NCI-H2081 (cell line): ENCODE measurements at places on chromosomes 16 and 17.

DNA sequence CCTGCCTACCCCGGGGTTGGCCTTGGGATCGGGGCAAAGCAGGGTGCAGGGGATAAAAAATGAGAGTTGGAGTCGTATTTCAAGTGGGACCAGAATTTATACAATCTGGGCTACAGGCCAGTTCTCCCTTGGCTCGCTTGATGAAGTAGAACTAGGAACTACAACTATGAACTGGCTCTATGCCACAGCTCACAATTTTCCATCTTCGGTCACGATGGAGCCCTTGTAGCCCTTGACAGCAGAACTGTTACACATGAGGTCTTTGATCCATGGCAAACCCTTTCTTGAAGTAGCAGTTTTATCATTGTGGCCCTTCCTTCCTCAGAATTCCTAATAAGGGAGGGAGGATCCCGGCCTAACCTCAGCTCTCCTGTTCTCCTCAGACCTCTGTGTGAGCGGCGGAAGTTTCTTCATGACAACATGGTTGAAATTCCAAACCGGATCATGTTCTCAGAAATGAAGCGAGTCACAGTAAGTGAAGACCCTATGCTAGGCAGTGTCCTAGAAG lies 17.1 kb downstream of the LIG3 start:
- DNase-seq = no peak

DNA sequence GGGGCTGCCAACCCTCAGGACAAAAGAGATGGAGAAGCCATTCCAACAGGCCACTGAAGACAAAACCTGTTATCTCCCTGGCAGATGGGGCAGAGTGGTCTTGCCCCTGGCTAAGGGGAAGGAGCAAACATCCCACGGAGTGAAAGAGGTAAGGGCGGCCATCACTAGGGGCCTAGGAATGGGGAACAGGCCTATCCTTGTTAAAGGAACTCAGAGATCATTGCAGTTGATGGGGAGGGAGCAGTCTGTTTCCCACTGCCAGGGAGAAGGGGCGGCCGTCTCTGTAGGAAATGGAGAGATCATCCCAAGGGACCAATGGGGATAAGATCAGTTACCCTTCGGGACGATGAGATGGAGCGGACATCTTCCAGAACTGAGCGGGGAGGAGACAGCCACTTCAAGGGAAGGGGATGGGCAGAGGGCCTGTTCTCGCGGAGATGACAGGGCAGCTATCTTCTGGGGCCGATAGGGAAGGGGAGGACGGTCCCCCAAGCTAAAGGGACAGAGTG lies 581 bp upstream of the TMEM208 start:
- DNase-seq = no peak

- DNase-seq = no peak
Observed at GRCh38 chr17:43825567-43825966, 7.4 kb downstream of the MPP3 start.

DNA sequence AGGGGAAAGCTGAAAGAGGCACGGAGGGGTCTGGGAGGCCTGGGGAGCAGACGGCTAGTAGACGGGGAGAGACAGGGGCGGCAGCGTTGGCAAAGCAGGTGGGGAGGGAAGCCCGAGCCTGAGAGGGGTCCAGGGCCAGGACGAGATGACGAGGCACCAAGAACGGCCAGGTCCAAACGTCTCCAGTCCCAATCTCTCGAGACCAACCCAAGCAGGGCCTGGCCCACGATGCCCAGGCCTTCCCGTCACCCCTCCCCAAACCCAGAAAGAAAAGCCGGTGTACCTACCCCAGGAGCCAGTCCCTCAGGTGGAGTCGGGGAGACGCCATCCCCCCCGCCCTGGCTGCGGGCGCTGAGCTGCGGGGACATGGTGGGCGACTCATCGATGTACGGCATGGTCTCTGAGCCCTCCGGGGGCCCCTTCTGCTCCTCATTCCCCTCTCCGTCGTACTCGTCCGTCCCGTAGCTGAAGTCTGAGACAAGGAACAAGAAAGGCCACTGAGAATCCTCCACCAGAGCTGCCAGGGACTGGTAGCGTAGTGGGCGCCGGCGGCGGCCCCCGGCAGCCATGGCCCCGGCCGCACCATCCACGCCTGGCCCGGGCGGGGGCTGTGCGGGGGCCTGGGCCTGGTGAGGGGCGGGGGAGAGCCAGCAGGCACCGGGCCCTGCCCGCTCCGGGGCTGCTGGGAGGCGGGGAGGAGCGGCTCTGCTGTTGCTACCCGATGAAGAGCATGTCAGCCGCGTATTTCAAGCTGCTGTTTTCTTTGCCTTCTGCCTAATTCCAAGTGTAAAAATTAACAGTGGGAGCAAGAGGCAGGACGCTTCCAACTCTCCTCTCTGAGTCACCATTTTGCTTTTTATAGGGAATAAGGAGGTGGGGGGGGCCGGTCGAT lies 54.6 kb downstream of the ABR start:
- no peak for DNase-seq

GRCh38 chr16:57689762-57690558 lies 4.6 kb upstream of the DRC7 start:
- DNase-seq = no peak

GRCh38 chr16:9251026-9251425 lies 159.6 kb downstream of the HAPSTR1 start:
- DNase-seq = no peak

DNA sequence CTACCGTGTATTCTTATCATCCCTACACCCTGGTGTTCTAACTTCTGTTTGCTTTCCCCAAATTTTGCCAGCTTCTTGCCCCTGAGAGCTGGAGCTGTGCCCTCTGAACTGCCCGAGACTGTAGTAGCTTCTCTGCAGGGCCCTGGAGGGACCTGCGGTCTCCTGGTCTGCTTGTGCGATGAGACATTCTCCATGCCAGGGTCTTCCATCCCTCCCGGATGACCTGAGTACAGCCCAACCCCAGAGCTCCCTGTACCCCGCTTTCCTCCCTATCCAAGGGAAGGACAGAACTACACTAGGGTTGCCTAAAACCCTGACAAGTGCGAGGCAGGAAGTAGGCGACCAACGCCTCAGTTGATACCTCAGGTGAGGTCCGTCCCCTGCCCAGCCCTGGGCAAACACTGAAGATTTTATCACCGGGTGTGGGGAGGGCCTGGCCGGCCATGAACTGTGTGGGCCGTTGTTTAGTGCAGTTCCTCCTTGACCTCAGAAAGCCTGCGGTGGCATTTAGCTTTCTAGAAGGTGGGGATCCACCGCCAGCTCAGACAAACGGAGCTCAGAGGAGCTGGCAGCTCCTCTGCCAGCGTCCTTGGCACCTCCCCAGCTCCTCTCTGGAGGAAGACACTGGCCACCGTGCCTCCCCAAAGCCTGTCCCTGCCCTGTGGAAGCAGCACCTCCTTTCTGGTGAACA lies 13.7 kb downstream of the CANT1 start:
- DNase-seq = no peak

DNA sequence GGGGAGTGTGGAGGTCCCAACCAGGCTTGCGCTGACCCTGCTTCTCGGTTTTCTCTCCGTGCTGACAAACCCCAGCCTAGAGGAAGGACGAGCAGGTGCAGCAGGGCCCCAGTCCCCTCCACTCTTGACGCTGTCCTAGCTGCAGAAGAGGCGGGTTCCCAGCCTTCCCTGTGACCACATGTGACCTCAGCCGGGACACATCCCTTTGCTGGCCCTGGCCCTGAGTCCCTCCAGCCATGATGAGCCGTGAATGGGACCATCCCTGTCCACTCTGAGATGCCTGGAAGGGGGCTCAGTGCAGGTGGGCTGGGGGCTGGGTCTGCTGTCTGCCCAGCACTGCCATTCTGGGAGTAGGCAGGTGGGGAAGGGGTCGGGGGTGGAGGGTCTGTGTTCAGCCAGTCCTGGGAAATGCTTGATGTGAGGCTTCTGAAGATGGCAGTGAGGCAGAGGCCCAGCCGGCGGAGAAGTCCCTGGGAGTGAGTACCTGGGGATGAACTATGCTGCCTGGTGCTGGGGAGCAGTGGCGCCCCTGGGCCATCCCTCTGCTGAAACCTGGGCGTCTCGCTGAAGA lies 1.9 kb upstream of the TUBB3 start:
- no peak for DNase-seq

DNA sequence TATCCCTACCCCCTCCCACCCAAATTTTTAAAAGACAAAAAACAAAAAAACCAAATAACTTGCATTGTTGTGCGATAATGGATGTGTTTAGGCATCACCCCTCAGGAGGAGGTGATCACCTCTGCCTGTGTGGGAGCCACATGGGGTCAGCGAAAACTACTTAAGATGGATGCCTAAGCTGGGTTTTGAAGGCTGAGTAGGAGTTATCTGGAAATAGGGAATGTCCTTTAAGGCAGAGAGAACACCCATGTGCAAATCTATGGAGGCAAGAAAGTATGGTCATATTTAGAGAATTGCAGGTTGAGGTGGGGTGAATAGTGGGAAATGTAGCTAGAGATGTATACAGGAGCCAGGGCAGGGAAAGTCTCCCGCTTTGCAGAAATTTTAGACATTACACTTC lies 5.6 kb upstream of the TACO1 start:
- no peak for DNase-seq

- no peak for DNase-seq
Observed at GRCh38 chr16:79716645-79717332, 116.3 kb upstream of the MAF start.

DNA sequence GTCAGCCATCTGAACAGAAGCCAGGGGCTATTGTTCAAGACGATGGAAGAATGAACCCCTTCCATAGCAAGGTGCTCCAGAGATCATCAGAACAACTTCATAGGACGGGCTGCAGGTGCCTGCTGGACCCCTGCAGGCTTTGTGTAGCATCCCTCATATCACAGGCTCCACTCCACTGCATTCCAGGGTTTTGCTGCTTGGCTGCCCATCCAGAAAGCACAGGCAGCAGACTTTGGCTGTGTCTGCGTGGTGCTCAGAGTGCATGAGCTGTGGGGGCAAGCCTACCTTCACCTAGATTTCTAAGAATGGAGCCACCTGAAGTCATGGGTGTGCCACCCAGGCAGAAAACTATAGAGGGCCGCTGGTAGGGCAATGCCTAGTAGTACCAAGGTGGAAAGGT lies 93.9 kb upstream of the NLRP1 start:
- no peak for DNase-seq

DNA sequence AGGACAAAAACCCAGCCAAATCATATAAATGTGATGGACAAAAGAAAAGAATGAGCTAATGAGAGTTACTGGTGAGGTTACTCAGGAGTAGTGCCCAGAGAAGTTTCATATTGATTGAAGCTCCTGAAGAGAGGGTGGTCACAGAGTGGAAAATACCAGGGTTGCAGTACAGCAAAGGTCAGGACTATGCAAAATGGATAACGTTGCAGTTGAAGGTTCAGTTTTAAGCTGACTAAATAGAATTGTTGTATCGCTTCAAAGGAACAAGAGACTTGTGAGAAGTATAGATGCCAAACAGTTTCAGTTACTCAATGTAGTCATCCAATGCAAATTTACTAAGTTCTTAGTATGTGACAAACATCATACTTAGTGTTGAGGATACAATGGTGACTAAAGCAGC lies 47.1 kb downstream of the ABCA8 start:
- no peak for DNase-seq

- DNase-seq = no peak
Observed at GRCh38 chr16:28604186-28604565, 5.7 kb downstream of the SULT1A1 start.

DNA sequence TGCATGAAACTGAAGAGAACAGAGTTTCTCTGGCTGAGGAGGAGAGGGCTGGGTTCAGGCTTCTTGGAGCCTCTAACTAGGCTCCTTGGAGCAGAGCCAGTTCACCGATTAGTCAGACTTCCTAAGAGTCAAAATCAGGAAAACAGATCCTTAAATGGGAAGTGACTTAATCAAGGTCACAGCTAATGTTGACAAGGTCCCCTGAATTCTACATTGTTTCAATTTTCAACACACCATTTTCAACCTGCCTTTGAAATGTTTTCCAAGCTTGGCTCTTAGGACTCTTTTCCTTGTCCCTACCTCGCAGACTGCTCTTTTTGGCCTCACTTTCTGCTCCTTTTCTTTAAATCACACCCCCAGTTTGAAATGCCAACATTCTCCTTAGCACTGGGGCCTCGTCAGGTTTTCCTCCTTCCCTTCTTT lies 16.3 kb downstream of the MYL4 start:
- DNase-seq = no peak

DNA sequence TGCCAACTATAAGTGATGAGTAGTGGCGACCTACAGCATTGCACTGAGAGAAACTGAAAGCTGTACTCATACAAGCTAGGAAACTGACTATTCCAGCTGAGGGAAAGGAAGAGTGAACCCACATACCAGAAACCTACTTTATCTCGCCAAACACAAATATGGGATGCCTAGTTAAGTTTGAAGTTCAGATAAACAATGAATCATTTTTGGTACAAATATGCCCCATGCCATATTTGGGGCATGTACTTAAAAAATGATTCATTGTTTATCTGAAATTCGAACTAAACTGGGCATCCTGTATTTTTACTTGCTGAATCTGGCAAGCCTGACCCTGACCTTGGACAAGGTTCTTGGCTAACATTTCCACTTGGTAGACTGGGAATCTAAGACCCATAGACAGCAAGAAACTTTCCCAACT lies 527.8 kb upstream of the PSMD7 start:
- DNase-seq = no peak

- DNase-seq = peak; percentile 9
Observed at GRCh38 chr17:16106161-16106891, 106.7 kb downstream of the TTC19 start.

DNA sequence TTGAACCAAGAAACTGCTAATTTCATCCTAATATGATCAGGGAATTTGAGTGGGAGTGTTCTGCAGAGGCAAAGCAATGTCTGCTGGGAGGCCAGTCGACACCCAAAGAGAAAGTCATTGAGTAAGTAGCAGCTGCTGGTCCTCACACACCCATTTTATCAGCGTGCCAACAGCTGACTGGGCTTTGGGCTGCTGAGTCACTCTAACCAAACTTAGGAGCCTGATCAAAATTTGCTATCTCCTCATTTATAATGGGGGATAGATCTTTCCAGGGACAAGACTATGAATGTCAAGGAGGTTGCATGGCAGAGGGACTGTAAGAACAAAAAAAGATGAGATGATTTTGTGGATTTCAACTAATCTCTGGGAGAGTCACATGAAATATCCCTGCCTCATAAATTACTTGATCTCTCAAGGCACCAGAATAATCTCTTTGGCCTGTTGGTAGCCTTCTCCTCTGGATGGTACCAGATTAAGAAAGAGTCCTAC lies 32.9 kb downstream of the CPSF4L start:
- peak; percentile 10 for DNase-seq

GRCh38 chr16:30844671-30845449 lies 49.0 kb downstream of the BCL7C start:
- DNase-seq = peak; percentile 78

- DNase-seq = peak; percentile 83
Observed at GRCh38 chr17:57535249-57535966, 209.7 kb downstream of the CCDC182 start.

DNA sequence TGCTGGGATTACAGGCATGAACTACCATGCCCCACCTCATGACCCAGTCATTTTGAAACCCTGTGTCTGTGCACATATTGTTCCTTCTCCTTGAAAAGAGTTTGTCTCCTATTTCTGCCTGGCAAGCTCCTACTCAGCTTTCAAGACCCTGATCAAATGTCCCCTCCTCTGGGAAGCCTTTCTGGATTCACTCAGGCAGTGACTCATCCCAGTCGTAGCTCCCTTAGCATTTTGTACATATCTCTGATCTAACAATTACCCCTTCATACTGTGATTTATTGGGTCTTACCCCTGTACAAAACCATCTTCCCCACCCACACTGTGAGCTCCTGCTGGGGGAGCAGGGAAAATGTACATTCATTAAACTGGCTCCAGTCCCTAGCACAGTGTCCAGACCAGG lies 18.1 kb upstream of the ABCC12 start:
- no peak for DNase-seq

GRCh38 chr16:85281181-85281580 lies 168.9 kb upstream of the CIBAR2 start:
- peak; percentile 33 for DNase-seq
